NCI-H1436 treated with DMSO at 0.1 percent for 48 hours (cell line): ENCODE measurements at places on chromosomes 2 and 18.

DNA sequence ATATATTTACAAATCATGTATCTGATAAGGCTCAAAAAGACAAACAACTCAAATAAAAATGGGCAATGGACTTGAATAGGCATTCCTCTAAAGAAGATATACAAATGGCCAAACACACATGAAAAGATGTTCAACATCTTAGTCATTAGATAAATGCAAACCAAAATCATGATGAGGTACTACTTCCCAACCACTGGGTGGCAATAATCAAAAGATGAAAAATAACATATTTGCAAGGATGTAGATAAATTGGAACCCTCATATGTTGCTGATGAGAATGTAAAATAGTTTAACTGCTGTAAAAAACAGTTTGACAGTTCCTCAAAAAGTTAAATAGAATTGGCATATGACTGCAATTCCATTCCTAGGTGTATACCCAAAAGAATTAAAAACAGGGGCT is 132.3 kb downstream of the TTC32 start:
- DNase-seq: no peak

DNA sequence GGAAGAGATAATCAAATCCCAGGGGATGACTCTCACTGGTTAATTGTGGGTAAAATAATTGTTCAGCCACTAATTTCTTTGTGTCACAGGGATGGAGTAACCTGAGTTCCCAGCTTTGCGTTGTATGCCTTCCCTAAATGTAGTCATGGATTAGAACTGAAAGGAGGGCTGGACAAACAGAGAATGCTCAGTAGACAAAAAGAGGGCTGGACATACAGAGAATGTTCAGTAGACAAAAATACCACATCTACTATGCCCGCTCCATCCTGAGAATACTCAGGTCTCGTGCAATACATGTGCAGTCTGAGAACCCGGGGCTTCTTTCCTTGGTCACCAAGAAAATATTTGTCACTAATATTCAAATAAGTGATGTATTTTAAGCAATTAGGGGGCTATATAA is 497.9 kb downstream of the EPHA4 start:
- DNase-seq: no peak

GRCh38 chr2:10400568-10400977 is 47.6 kb downstream of the ODC1 start:
- DNase-seq: no peak

DNA sequence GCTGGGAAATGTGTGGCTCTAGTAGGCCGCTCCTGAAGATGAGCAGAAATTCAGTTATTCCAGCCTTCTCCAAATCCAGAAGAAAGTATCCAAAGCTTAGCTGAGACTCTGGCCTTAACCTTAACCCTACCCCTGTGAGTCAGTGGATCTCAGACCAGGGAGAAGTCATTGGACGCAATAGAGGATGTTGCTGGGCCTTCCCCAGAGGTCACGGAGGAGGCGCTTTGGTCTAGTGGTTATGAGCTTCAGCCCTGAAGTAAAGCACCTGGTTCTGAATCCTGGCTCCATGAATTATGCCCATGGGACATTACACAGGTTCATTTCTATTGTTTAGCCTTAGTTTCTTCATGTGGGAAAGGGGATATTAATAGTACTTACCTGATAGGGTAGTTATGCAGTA is 24.0 kb downstream of the PKDCC start:
- DNase-seq: no peak
